ENCODE measurements at places on chromosomes 16 and 17.

GRCh38 chr16:79184464-79185030 lies 416.0 kb downstream of the MAF start:
- DNase-seq = no peak

DNA sequence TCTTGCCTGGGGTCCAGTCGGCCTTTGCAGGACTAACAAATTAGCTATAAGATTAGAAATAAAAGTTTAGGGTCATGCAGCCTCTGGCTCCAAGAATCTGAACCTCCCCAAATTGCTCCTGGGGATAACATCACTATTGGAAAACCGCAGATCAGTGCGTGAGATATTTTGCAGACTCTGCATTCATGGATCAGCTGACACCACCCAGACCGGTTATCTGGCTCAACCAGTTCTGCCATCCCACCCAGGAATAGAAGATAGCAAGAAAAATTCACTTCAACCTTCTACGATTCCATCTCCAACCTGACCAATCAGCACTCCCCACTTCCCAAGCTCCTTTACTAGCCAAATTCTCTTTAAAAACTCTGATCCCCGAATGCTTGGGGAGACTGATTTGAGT lies 4.3 kb upstream of the PGS1 start:
- DNase-seq = no peak

- DNase-seq = no peak
Observed at GRCh38 chr16:12254566-12254965, 278.0 kb downstream of the SNX29 start.

GRCh38 chr17:62675260-62675659 lies 47.8 kb downstream of the MRC2 start:
- DNase-seq = no peak

DNA sequence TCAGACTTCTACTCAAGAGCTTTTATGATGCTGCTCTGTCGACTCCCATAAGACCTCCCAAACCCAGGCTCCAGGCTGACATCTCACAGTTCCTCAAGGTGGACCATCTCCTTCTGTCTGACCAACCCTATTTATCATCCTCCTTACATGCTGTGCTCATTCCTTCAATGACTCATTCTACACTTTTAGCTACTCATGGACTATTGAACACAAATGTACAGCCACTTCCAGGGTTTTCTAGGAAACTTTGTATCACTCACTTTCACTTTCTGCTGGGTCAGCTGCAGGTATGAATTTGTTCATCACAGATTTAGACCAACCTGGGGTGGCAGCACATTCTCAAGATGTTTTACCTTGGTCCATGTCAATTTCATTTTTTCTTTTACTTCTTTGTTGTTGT lies 162.4 kb upstream of the FAM20A start:
- no peak for DNase-seq

DNA sequence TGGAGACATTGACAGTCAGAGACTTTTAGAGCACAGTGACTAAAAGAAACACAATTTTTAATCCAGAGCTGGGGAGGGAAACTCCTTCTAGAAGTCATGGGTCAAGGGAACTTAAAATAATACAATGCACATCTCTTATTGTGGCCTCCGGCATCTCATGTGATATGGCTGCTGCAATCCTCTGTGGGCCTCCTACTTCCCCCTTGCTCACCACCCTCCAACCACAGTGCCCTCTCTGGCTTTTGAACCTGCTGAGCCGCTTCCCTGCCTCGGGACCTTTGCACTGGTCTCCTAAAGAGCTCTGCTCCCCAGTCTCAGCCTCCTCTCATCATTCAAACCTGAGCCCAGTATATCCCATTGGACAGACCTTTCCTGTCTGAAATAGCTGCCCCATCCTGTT lies 47.6 kb downstream of the HS3ST2 start:
- no peak for DNase-seq

GRCh38 chr17:59846394-59847165 lies 46.2 kb downstream of the TUBD1 start:
- peak; percentile 60 for DNase-seq

DNA sequence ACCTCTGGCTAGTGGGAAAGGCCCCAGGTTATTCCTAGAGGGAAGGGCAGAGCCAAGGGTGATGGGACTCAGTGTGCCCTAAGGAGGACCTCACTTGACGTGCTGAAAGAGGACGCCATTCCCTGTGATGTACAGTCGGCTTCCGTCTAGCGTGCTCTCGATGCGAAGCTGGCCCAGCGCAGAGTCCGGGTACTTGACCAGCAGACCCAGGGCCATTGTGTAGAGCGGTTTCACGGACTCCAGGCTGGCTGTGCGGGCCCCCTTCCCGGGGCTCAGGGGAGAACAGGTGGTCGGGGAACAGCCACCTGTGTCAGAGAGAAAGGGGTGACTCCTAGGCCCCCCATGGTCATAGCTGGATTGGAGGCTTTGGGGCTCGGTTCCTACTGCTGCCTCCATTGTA lies 19.9 kb downstream of the PLEKHG4 start:
- no peak for DNase-seq

GRCh38 chr17:37779554-37779953 lies 34.7 kb upstream of the HNF1B start:
- DNase-seq = no peak

- no peak for DNase-seq
Observed at GRCh38 chr16:946048-946395, 24.8 kb downstream of the LMF1 start.

- no peak for DNase-seq
Observed at GRCh38 chr16:65118871-65119270, 3.0 kb downstream of the CDH11 start.

DNA sequence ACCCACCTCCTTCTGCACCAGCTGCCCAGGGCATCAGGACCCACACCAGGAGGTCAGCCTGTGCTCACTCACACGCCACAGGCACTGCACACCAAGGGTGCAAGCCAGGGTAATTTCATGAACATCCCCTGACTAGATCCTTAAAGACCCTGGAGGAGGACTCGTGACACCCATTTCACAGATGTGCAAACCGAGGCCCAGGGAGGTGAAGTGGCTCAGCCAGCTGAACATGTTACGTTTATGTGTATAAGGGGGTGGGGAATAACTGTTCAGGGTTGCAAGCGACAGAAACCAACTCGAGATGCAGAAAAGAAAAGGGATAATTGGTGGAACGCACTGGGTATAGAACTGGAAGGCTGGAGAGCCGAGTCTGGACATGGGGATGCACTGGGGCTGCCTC lies 138.1 kb upstream of the FOXF1 start:
- DNase-seq = no peak

GRCh38 chr17:1541367-1541904 lies 21.2 kb downstream of the PITPNA start:
- no peak for DNase-seq

- no peak for DNase-seq
Observed at GRCh38 chr16:73074382-73074781, 26.5 kb upstream of the ZFHX3 start.

DNA sequence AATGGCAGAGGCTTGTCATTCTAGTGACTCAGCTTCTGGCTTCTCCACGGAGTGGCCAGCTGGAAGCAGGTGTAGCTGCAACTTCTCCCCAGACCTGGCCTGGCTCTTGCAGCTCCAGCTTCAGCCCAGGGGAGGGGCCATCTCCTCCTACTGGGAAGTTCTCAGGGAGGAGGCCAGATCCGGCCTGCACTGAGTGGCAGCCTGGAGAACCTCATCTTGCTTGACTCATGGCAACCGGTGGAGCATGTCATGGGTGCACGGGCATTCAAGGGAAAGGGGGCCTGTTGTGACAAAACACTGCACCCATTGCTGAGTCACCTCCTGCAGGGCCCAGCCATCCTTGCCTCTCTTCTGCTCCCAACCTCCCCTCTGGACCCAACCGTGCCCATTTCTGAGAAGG lies 273.9 kb upstream of the MAF start:
- DNase-seq = no peak

- DNase-seq = no peak
Observed at GRCh38 chr16:17138801-17139200, 332.0 kb downstream of the XYLT1 start.

- no peak for DNase-seq
Observed at GRCh38 chr16:74743668-74744299, 30.8 kb downstream of the FA2H start.

GRCh38 chr17:54324813-54325212 lies 502.1 kb downstream of the KIF2B start:
- no peak for DNase-seq

GRCh38 chr16:88784856-88785105 lies 239 bp downstream of the PIEZO1 start:
- DNase-seq = no peak

GRCh38 chr16:1475552-1476114 lies 805 bp upstream of the CLCN7 start:
- DNase-seq = no peak

GRCh38 chr17:47741109-47741792 lies 8.2 kb downstream of the TBX21 start:
- no peak for DNase-seq

DNA sequence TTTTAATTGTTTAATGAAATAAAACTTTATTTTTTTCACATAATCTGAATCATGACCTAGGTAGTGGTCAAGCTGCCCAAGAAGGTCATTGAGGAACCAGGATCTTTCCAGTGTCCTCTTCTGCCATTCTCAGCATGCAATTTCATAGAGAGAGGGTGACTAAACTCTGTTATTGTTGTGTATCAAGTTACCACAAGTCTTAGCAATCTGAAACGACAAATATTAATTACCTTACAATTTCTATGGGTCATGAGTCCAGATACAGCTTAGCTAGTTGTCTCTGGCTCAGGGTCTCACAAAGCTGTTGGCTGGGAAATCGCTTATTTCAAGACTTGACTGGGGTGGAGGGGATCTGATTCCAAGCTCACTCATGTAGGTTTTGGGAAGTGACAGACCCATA lies 37.6 kb downstream of the FTO start:
- DNase-seq = no peak

- no peak for DNase-seq
Observed at GRCh38 chr17:78368348-78368747, 8.5 kb upstream of the SOCS3 start.

- no peak for DNase-seq
Observed at GRCh38 chr17:1629504-1630310, 1.1 kb upstream of the SLC43A2 start.

DNA sequence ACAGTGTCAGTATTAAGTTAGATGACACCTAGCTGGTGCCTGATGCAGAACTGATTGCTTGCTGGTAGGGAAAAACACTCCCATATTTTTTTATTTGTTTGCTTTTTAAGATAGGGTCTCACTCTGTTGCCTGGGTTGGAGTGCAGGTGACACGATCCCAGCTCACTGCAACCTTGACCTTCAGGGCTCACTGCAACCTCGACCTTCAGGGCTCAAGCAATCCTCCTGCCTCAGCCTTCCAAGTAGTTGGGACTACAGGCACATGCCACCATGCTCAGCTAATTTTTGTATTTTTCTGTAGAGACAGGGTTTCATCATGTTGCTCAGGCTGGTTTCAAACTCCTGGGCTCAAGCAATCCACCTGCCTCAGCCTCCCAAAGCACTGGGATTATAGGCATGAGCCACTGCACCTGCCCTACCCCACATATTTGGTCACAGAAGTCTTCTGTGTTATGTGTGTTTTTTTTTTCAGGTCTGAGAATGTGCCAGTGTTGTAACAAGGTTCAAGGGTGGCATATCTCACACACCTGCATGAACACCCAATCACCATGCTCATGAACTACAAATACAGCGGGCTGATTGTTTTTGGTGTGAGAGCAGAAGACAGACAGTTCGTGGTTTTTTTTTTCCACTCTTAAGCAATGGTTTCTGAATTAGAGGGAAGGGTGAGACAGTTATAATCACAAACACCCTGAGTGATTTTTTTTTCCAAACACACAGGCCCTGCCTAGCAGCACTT lies 22.8 kb downstream of the SPAG9 start:
- DNase-seq = no peak

DNA sequence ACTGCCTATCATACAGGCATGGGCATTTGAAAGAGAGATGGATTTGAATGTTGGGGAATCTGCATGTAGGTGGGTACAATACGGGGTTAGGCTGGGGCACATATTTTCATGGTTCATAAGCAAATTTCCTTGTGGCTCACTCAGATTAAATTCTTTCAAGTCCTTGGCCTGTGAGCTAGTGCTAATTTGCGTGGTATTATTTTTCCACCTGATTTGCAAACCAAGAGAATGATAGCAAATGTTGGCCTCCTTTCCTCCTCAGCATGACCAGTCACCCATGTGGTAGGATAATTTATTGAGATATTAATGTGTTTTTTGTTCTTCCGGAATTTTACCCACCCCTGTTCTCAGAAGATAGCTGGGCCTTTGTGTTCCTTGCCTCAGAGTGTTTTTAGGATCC lies 22.9 kb downstream of the FAM20A start:
- no peak for DNase-seq

DNA sequence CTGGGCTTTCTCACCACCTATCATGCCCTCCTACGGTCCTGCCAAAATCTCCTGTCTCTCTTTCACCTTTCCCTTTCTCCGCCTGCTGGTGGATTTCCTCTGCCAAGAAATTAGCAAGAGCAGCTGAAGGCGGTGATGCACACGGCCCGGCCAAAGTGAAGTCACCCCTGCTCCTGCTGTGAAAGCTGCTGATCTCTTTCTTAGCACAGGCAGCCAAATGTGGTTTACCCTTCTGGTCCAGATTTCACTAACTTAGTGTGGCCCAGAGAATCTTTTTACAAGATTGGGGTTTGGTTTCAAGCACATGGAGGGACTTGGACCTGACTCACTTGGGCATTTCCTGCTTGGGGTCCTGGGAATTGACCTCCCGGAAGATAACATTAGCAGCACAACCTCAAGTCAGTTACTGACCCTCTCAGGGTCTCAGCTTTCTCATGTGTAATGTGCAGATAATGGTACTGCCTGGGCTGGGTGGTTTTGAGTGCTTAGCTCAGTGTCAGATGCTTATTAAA lies 155.7 kb downstream of the SOCS1 start:
- DNase-seq = peak; percentile 57

- DNase-seq = no peak
Observed at GRCh38 chr16:54360681-54361080, 74.1 kb upstream of the IRX3 start.

- no peak for DNase-seq
Observed at GRCh38 chr17:45906927-45907622, 12.7 kb downstream of the MAPT start.

- no peak for DNase-seq
Observed at GRCh38 chr17:3049705-3050295, 13.6 kb downstream of the OR1D5 start.

DNA sequence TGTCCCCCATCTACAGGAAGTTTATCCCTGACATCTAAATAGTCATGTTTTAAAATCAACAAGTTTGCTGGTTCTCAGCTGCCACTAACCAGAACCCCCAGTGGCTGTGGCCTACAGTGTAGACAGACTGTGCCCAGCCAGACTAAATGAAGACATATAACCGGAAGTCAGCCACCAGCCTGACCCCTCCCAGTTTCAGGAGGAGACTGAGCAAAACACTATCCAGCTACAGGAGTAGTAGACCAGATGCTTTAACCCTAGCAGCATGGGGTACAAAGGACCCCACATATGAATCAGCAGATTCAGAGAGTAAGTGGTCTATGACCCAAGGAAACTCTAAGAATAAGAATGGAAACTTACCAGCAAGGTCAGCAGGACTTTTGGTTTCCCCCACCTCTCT lies 83.4 kb downstream of the HIC1 start:
- DNase-seq = no peak

- DNase-seq = peak; percentile 20
Observed at GRCh38 chr17:36183001-36183971, 6.8 kb upstream of the TBC1D3B start.
